Endothelial cell of umbilical vein (primary cell): ENCODE measurements at places on chromosomes 6 and 20. TPM values are rescaled to one million over a fixed set of nuclear protein-coding genes. Genes with fewer than 3 reads are reported as not detected.

GRCh38 chr6:160999516-160999915, 7.9 kb downstream of the MAP3K4 start:
- DNase-seq, result no peak

CAP2 gene
- 18.0 and 21.3 TPM in 2 replicates for total RNA-seq

DNA sequence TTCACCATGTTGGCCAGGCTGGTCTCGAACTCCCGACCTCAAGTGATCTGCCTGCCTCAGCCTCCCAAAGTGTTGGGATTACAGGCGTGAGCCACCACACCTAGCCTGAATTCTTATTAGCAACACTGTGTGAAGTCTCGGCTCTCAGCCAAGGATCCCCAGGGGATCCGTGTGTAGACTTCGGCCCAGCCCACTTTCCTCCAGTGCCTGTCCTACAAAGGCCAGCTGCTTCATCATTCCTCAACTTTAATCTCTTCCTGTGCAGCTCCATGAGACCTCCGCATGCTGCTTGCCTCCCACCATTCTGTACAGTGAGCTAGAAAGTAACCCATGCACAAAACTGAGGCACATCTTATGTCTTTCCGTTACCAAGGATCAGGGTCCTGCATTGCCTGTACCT, 71.8 kb downstream of the SAMD3 start:
- DNase-seq, result no peak

- DNase-seq, result no peak
These were observed 84.5 kb downstream of the HIVEP2 start for GRCh38 chr6:142860498-142860897.

- DNase-seq, result peak; percentile 38
These were observed 2.2 kb upstream of the RWDD1 start for GRCh38 chr6:116568821-116569755.

DNA sequence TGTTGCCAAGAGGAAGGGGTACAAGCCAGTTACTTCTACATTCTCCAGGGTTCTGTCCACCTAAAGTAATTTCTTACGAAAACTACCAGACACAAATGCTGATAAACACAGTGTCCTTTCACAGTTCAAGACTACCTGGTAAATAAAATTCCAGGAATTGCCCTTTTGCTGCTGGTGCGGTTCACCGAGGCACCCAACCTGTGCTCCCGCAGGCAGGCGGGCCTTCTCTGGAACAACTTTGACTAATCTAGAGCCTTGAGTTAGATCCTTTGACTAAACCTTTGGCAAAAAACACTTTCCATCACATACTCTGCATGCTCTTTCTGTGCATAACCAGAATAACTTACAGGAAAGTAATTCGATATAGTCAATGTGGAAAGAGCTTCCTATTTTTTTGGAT, 107.0 kb downstream of the HUS1B start:
- no peak for DNase-seq

DNA sequence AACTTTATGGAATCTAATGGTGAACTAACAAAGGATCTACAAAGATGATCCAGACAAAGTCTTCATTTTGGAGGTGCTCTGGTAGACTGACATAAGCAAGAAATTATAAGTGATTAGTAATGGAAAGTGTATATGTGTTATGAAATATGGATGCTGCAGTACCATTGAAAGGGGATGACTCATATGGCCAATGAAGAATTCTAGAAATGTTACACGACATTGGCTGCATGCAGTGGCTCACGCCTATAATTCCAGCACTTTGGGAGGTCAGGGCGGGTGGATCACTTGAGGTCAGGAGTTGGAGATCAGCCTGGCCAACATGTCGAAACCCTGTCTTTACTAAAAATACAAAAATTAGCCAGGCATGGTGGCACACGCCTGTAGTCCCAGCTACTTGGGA, 23.5 kb downstream of the CFAP206 start:
- no peak for DNase-seq

DNA sequence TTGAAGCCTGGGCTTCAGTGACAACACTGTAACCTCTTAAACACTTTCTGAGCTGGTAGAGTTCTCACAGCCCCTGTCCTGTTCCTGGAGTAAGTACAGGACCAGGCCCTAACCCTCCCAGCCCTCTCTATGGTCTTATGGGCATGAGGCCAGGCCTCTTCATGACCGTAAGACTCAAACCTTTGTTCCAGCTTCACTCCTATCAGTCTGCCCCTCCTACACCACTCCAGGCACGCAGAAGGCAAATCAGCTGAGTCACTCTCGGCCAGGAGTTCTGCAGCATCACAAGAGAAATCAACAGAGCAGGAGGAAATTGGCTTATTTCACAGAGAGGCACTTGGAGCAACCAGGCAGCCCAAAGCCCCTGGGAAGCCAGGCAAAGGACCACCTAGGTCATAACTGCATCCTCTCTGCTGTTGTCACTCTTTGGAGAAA, 25.3 kb upstream of the CHD6 start:
- DNase-seq, result no peak

- DNase-seq, result no peak
These were observed 9.4 kb upstream of the TAF8 start for GRCh38 chr6:42040856-42041480.

GRCh38 chr6:3088446-3088845, 20.2 kb downstream of the RIPK1 start:
- DNase-seq, result no peak

GRCh38 chr6:167748046-167748445, 78.7 kb upstream of the AFDN start:
- DNase-seq, result no peak

GRCh38 chr6:35388030-35388429, 45.7 kb downstream of the PPARD start:
- DNase-seq, result no peak

DNA sequence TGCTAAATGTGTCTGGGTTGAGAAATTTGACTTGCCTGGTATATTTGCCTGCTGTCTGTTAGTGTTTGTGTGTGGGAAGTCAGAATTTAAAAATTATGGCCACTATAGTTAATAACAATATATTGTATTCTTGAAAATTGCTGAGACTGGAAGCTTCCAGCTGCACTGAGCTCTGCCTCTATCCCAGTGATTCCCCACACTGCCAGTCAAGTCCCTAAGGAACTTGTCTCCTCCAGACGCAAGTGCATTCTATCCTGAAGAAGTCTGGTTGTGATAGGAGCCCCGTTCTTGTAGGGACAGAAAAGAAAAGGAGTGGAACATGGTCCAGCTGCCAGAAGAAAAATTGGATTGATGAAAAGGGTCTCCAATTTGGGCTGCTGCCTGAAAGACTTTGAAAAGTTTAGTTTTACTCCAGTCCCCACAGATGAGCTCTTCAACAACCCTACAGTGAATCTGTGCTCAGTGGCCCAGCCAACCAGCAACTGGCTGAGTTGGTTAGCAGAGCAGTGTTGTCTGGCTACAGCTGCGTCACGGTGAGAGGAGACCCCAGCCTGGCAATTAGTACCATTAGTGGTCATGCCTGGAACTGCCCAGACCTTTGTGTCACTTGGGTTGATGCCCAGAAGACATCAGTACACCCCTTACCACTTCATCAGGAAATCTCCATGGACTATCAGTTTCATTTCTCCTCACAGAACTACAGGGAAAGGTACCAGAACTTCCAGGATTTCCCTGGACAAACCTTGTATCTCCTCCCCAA, 183.1 kb upstream of the MCHR2 start:
- no peak for DNase-seq

DNA sequence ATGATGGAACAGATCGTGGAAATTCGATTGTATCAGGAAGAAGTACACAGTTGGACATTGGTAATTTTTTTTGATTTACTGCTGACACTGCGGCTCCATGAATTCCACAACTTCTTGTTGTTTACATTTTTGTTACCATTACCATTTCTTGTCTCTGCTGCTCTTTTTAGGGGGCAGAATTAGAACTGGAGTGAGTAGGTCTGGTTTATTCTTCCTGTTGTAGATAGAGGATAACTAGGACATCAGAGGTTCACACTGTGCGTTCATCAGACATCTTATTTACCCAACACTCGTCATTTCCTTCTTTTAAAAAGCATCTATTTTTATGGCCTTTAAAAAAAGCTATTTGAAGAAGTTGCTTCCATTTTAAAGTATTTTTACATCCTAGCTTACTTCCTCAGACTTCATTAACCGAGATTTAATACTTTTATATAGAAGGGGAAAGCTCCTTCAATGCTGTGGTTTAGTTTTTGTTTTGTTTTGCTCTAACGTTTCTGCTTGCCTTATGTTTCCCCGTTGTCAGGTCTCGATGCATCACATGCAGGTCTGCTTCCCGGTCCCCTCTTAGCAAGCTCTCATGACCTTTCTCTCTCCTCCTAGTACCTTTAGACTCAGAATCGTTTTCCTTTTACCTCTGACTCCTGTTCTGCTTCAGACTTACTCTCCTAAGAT, 139.1 kb downstream of the ARID1B start:
- no peak for DNase-seq

DNA sequence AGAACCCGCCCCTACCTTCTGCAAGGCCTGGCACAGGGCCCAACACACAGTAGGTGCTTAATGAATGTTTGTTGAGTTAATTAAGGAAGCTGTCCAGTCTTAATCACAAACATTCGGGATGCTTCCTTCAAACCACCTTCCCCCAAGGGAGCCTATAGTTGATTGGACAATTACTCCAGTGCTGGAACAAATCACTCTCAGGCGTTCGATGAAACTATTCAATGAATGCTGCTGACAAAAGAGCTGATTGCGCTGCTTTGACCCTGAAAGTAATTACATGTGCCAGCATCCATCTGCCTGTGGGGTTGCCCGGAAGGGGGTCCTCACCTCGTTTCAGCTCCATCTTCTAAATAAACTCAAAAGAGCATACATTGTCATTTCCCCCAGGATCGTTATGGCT, 112.0 kb upstream of the SRSF6 start:
- DNase-seq, result no peak

GLO1 gene
- 120 and 135 TPM in 2 replicates for total RNA-seq

UNC5CL gene
- 0.20 and 0.32 TPM in 2 replicates for total RNA-seq

GRCh38 chr6:141437011-141437410, 695.7 kb upstream of the GJE1 start:
- DNase-seq, result no peak

DNA sequence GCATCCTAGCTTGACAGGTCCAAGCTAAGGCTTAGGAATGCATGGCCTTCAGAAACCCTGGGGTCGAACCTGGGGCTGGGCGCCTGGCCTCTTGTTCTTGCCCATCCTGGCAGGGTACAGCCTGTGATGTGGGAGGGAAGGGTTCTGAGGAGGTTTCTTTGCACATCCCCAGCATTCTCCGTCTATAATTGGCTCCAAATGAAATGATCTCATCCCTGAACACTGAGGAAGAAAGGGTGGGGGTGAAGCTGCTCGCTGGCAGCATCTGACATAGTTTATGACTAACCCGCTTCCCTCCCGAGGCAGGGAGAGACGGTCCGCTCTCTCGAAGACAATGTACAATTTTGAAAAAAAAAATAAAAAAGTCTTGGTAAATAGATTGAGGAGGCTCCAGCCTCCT, 67.1 kb upstream of the ZNFX1 start:
- DNase-seq, result peak; percentile 63

TTK gene
- total RNA-seq, result 23.6 and 29.4 TPM in 2 replicates

CCN5 gene
- not detected in 2 replicates for total RNA-seq

DNA sequence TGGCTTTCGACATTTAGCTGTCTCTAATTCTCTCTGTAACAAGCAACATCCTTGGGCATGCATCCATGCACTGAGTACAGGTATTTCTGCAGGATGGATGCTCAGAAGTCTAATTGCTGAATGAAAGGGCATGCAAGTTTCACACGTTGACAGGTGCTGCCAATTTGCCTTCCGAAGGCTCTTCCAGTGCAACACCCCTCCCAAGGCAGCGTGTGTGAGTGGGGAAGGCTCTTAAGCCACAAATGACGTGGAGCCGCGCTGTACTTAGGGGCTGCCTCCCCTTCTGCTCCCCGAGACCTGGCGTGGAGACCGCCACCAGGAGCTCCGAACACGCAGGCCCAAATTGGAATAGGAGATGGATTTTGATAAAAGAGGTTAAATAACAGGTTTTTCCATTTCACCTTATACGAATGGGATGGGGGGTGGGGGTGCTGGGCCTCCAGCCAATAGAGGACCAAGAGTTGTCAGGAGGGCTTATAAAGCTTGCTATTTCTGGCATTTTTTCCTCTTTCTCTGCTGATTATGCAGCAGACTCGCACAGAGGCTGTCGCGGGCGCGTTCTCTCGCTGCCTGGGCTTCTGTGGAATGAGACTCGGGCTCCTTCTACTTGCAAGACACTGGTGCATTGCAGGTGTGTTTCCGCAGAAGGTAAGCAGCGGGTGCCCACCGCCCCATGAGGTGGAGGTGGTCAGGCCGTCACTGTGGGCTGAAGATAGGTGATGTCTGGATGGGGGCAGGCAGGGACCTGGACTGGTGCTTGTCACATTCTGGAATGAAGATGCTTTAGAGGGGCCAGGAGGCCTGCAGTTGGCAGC, 30.9 kb downstream of the TOX2 start:
- DNase-seq, result no peak

DNA sequence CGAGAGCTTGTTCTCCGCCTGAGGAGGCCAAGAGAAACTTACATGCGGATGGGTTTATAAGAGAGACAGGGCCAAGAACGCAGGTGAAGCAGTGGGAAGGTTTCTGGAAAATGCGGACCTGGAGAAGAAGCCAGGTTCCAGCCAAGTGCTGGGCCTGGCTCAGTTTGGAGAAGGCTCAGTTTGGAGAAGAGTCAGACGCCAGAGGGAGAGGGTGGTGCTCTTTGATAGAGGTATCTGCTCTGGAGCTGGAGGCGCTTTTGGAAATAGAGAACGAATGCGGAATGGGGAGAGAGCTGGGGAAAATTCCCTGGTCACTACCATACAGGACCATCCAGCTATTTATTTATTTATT, 753 bp downstream of the RSPH9 start:
- no peak for DNase-seq

DNA sequence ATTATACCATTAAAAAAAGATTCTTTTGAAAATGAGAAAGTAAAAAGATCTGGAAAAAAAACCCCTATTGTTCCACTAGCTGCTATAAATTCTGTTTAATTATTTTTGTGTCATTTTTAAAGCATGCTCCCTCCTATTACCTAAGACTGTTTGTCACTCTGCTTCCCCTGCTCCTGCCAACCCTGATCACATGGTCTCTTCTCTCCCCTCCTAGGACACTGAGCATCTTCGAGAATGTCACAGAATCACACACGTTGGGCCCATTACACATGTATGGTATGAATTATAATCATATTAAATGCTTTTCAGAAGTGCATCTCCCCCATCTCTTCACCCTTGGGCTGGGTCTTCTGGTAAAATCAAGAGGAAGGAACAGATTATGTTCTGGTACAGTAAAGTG, 6.2 kb downstream of the SNAP91 start:
- no peak for DNase-seq

GRCh38 chr6:133288662-133289061, 47.5 kb downstream of the EYA4 start:
- no peak for DNase-seq

- DNase-seq, result no peak
These were observed at the start of gene POPDC3 for GRCh38 chr6:105179244-105180065. Gene POPDC3, minus strand, starts transcription at chr6:105180014. Its CDS starts 18,105 bp downstream, at chr6:105161909.

GRCh38 chr6:42907336-42907735, 8.5 kb upstream of the PTCRA start:
- no peak for DNase-seq

HEBP2 gene
- total RNA-seq, result 75.3 and 81.2 TPM in 2 replicates

GRCh38 chr6:105644073-105644489, 241.2 kb upstream of the PREP start:
- no peak for DNase-seq

SCAF8 gene
- 37.4 and 37.8 TPM in 2 replicates for total RNA-seq
